Naive thymus-derived CD8-positive, alpha-beta T cell (primary cell): ENCODE measurements at places on chromosomes 4 and X. TPM values are rescaled to one million over a fixed set of nuclear protein-coding genes. Genes with fewer than 3 reads are reported as not detected.

GRCh38 chr4:134078230-134078914, 123.2 kb downstream of the PABPC4L start:
- DNase-seq, result no peak

DNA sequence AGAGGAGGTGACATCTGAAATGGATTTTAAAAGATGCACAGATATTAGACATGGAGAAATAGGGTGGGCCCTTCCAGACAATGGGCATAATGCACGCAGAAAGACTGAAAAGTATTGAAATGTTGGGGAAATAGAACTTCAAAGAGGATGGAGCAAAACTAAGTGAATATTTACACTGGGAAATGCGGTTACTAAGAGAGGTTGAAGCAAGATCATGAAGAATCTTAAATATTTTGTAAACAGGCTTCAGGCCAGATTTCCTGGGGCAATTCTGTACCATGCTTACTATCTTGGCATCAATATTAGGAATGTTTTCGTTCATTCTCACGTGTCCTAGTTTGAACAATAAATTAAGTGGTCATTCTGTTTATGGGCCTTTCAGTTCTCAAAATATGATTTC, 216.3 kb downstream of the ADAMTS3 start:
- no peak for DNase-seq

DNA sequence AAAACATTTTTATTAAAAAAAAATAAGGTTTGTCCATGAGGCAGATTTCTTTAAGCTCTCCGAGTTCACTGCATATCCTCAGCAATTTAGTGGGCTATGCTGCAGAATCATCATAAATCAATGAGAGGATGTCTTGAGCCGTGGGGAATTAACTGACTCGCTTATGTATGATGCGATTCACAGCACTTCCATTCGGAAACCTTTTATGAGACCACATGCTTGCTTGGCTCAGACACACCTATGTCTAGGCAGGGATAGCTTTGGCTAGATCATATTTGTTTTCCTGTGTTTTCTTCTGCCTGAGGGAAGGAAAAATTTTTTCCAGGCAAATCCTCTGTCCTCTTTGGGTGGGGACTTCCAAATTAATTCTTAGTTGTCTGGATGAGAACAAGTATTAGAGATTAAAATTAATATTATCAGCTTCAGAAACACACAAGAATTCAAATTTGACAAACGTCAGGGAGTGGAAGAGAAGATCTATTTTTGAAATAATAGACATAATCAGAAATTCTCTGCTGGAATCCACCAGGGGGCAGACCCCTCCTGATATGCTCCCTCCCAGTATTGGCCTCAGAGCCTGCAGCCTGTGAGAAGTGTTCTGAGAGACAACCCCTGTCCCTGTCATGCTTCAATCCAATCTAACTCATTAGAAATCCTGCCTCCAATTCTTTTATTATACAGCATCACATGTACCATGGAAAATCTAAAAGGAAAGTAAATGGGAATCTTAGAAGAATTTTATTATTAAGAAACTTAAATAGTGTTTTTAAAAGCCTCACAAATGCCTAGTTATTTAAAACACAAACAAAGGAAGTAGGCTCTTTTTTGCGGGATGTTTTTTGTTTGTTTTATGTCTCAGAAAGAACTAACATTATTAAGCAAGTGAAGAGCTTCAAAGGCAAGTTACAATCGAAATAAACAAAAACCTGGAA, 345.1 kb upstream of the TACR3 start:
- peak; percentile 7 for DNase-seq

DNA sequence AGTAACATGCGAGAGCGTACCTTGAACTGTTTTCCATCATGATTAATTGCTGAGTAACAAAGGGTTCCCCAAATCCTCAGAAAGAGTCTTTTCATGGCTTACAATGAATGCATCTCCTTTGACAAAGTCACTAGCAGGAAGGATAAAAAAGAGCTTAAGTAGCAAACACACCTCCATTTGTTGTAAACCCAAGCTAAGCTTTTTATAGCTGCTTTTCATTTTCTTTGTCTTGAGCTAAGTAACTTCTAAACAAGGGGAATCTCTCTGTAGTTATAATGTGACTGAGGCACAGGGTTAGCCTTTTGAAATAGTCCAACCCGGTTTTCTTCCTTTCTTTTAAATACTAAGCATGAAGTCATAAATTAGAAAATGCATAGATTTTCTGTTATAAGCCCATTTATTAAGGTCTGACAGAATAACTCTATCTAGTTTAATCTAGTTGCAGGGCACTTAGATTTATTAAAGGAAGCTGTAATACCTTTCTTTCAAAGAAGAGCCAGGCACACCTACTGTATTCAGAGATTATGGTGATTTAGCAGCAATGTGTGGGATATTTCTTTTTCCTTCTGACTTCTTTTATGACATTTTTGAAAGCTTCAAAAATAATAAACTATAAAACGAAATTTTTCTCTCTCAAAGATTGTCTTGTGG, 226.9 kb upstream of the SMIM31 start:
- no peak for DNase-seq

- DNase-seq, result no peak
These were observed 63.2 kb downstream of the ANAPC10 start for GRCh38 chr4:145034727-145035211.

Gene ZNF732
- total RNA-seq, result not detected
